Chondrocyte (in vitro differentiated cells): ENCODE measurements at places on chromosomes 1 and 21. TPM values are rescaled to one million over a fixed set of nuclear protein-coding genes. Genes with fewer than 3 reads are reported as not detected.

ZNF683 gene
- total RNA-seq: not detected in 3 replicates

RNF220 gene
- 58.4 to 59.3 TPM (median 58.8 TPM) in 3 replicates for total RNA-seq

- no peak for DNase-seq
Observed at GRCh38 chr1:207316622-207317391, 4.7 kb upstream of the CD55 start.

DNA sequence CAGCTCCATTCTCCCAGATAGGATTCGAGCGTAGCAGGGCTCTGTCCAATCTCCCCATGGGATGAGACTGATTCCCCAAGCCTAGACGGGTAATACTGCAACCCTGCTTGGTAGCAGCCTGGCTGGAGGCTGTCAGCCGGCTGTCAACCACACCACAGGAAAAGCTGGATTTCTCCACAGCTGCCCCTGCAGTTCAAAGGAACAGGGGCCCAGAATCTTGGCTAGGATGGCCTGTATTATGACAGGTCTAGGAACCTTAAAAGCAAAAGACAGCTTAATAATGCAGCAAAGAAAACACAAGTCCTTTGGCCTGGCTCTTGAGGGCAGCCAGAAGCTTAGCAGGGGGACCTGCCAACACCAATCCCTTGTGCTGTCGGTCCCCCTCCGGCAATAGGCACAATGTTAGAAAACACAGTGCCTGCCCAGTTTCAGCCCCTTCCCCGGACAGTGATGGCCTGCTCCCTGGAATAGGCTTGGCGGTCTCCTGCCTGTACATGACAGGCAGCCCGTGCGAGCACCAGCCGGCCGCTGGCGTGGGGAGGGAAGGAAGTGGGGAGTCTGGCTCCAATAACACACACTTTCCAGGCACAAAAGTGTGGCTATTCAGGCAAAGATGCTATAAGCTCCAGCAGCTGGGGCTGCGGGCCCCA is 90.5 kb downstream of the TRABD2B start:
- no peak for DNase-seq

SLC45A3 gene
- total RNA-seq: 1.6 to 2.9 TPM (median 2.9 TPM) in 3 replicates

DNA sequence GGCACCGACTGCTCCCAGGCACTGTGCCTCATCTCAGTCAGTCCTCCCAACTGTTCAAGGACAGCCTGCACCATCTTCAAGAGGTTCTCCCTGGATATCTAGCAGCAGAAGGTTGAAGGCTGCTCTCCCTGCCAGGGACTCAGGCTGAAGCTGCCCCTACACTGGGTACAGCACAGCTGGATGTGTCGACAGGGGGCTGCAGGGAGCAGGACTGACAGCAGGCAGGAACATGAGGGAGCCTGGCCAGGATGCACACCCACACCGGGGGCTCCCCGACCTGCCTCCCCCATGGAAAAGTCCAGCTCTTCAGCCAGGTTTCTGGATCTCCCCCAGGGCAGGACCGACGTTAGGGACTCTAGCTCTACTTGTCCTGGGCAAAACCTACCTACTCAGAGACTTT is 20.5 kb downstream of the SETD4 start:
- DNase-seq: no peak

DNA sequence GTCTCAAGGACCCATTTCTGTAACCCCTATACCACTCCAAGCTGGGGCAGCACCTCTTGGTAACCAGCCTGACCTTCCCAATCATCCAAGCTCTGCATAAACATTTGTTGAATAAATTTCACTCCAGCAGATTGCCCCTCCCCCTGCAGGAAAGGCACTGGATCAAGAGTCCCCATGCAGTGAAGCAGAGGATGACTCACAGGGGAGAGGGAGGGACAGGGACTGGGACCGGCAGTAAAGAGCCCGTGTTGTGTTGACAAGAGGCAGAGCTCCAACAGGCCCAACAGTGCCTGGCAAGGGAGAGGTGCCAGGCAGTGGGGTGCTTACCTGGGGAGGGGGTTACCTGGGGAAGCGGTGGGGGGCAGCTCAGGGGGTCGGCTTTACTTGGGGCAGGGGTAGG is 32.3 kb downstream of the SLC9A1 start:
- DNase-seq: no peak

DNA sequence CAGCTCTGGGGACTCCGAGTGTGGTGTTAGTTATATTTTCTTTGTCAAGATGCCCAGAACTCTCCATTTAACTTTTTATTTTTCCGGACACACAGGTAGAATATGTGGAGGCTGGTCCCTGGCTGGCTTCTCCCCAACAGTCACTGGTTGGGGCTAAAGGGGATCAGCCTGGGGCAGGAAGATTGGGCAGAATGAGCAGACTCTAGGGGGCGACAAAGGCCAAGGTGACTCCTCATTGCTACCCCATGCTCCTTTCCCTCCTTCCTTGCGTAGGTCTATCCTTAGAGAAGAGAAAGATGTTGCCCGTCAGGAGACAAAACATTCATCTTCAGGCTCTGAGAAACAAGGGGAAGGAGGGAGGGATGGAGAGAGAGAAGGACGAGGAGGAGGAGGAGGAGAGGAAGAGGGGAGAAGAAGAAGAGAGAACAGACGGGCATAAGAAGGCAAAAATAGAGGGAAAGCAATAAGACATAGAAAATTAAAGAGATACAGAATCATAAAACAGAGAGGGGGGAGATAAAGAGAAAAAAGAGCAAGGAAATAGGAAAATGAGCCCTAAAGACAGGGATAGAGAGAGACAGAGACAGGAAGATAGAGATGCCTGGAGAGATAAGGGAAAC is 89.9 kb downstream of the FOXD2 start:
- no peak for DNase-seq

DNA sequence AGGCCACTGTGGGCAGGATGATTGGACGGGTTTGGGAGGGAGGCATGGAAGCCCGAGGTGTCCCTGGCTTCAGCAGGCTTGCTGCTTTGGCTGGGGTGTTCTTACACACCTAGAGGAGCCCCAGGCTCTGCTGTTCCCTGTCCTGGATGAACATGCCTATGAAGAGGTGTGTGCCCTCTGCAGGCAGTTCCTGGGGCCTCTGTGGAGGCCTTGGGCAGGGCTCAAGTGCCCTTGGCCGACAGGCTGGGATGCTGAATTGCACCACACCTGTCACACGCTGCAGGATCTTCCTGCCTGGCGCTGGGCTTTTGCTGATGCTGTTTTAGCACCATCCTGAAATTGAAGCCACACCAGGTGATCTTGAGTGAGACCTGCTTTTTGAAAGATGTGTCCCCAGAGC is 415.0 kb upstream of the VAMP3 start:
- DNase-seq: no peak

GRCh38 chr1:24348196-24348595 is 29.0 kb downstream of the GRHL3 start:
- no peak for DNase-seq

NEGR1 gene
- total RNA-seq: 6.4 to 9.0 TPM (median 7.7 TPM) in 3 replicates

HPDL gene
- total RNA-seq: 0.34 to 1.0 TPM (median 0.49 TPM) in 3 replicates

- no peak for DNase-seq
Observed at GRCh38 chr1:89260566-89261255, 11.9 kb downstream of the GBP5 start.

- no peak for DNase-seq
Observed at GRCh38 chr1:25134801-25135461, 97.4 kb downstream of the SYF2 start.

TMEM81 gene
- 2.5 to 3.8 TPM (median 3.7 TPM) in 3 replicates for total RNA-seq

- no peak for DNase-seq
Observed at GRCh38 chr1:82950606-82951200, 1048.2 kb downstream of the TTLL7 start.

DNA sequence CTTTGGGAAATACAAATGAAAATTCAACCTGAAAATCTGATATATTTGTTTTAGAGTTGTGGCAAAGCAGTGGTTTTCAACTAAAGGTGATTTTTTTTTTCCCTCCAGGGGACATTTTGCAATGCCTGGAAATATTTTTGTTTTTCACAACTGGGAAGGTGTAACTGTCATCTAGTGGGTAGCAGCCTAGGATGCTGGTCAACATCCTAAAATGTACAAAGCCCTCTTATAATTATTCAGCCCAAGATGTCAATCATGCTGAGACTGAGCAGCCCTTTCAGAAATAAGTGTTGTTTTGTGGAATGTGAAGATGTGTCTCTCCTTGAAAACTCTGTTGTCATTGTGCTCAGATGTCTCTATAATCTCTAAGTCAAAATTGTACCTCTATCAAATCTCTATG is 95.2 kb upstream of the NCAM2 start:
- no peak for DNase-seq

GRCh38 chr1:235049217-235049616 is 79.4 kb downstream of the TOMM20 start:
- DNase-seq: peak; percentile 41

ESRRG gene
- total RNA-seq: not detected in 3 replicates

- no peak for DNase-seq
Observed at GRCh38 chr21:46051821-46052675, 45.9 kb upstream of the COL6A2 start.

KRTAP26-1 gene
- total RNA-seq: not detected in 3 replicates

- DNase-seq: no peak
Observed at GRCh38 chr1:92817986-92818764, 13.7 kb upstream of the RPL5 start.

MAEL gene
- 0.56 TPM in 1 of 3 replicates, not detected in the others for total RNA-seq

CDC14A gene
- 1.4 to 2.3 TPM (median 1.5 TPM) in 3 replicates for total RNA-seq

DNA sequence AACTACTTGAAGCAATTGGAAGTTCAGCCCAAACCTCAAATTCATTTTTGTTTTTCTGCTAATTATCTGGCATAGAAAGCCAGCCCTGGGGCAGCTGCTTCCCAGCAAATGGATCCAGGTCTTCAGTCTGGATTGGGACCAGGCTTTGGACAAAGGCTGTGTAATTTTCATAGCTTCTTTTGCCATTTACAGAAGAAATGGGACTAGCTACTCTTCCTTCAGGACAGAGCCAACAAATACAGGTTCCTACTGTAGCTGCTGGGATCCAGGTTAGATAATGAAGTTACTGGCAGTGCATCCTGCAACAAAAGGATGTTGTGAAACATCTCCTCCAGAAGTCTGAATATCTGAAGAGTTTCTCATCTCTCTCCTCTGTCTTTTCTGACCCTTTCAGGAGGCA is 171.5 kb upstream of the CAMK1G start:
- DNase-seq: no peak

- DNase-seq: no peak
Observed at GRCh38 chr1:84504580-84505492, 1.4 kb upstream of the SPATA1 start.

GRCh38 chr1:180151508-180151907 is 3.2 kb upstream of the QSOX1 start:
- no peak for DNase-seq
